Fibroblast of lung (primary cell): ENCODE measurements at places on chromosomes 1 and 21. TPM values are rescaled to one million over a fixed set of nuclear protein-coding genes. Genes with fewer than 3 reads are reported as not detected.

The SMCP gene
- 0.17 TPM in 1 of 2 replicates, not detected in the other for total RNA-seq

The RPE65 gene
- total RNA-seq = not detected in 2 replicates

DNA sequence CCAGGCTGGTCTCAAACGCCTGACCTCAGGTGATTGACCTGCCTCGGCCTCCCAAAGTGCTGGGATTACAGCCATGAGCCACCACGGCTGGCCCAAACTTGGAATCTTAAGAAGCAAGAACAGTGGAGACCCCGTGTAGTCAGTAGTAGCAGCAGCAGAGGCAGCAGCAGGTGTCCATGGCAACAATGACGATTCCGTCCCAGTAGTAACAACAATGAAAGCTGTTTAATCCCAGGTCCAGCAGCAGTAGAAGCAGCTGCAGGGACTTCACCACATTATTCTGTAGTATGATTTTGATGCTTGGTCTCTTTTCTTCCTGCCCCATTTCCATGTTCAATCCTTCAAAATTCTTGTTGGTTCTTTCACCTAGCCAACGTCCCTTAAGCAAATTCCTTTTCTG, 69.6 kb upstream of the KCTD3 start:
- no peak for DNase-seq
- no peaks in the 10 kb centered on the region for H3K27me3 ChIP-seq
- no peak overlapping the region for H3K4me3 ChIP-seq
- no peaks in the 10 kb centered on the region for H3K36me3 ChIP-seq
- H3K27ac ChIP-seq = no peak overlapping the region
- no peaks in the 10 kb centered on the region for H3K4me1 ChIP-seq

DNA sequence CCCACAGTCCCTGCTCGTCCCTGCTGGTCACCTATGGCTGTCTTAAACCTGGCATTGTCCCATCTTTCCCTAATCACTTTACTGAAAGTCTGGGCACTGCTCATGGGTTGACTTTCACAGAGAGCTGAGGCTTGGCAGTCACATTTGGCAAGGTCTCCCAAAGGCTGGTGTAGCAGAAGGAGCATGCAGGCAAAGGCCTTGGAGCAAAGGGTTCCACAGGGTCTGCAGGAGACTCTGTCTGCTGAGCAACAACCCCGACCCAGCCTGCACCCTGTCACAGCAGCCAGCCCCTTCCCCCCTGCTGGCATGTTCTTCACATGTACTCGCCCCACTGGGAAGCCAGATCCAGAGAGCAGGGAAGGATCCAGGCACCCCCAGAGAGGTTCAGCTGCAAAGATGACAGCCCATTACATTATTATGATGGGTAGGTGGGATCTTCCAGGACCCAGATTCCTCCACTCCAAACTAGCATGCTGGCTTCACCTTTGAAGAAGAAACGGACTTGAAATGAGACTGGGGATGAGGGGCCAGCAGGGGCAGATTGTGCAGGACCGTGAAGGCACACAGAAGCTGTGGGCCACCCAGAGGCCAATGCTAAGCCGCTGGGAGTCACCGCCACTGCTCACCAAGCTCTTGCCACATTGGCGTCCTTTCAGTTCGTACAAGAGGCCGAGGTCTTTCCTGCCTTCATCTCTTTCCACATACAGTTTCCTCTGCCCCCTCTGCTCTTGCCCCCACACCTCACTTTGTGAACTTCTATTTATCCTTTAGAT, 14.2 kb upstream of the TMEM125 start:
- H3K36me3 ChIP-seq = no peaks in the 10 kb centered on the region
- DNase-seq = no peak
- peaks cover 13% of the 10 kb centered on the region for H3K27me3 ChIP-seq
- no peak overlapping the region for H3K27ac ChIP-seq
- no peaks in the 10 kb centered on the region for H3K4me1 ChIP-seq
- H3K4me3 ChIP-seq = no peak overlapping the region

- no peaks in the 10 kb centered on the region for H3K27me3 ChIP-seq
- H3K27ac ChIP-seq = no peak overlapping the region
- DNase-seq = peak; percentile 73
- peaks cover 30% of the 10 kb centered on the region for H3K36me3 ChIP-seq
Measured at GRCh38 chr1:21229246-21230000, 52.7 kb upstream of the EIF4G3 start.

DNA sequence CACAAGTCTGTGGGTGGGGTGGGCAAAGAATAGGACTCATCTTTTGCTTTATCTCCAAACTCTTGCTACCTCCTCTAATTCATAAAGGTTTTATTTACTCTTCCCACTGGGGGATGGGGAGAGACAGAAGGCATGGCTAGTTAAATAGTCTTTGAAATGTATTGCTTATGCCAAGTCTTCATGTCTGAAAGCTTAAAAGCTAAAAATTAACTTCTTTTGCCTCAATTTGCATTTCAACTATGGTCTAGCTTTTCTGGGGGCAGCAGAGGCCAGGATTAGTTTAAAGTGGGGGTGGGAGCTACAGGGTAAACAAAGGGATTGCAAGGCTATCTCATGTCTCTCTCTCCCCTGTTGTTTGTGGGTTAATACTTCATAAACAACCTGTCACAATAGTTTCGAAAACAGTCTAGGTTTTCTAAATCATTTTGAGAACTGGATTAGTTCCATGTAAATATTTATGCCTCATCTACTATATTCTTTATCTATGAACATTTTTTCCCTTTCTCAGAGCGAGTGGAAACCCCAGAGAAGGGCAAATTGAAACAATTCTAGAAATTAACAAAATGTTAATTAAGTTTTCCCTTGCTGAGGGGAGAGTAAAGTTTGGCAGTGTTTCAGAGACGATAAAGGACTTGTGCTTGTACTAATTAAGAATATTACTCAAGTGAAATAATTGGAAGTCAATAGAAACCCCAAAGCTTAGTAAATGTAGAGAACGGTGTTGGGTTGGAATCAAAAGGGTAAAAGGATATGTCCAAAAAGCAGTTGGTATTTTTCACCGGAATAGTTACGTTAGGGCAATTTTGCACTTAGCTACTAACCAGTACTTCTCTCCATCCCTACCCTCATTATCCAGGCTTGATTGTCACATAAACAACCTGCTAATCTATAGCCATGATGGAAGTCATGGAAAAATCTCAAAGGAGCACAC, 182.2 kb downstream of the GIPC2 start:
- H3K27ac ChIP-seq = no peak overlapping the region
- H3K4me1 ChIP-seq = no peaks in the 10 kb centered on the region
- H3K36me3 ChIP-seq = no peaks in the 10 kb centered on the region
- H3K4me3 ChIP-seq = no peak overlapping the region
- no peaks in the 10 kb centered on the region for H3K27me3 ChIP-seq

The RIIAD1 gene
- total RNA-seq = not detected in 2 replicates

The SPOCD1 gene
- 30.3 and 47.2 TPM in 2 replicates for total RNA-seq

The VHLL gene
- not detected in 2 replicates for total RNA-seq

- DNase-seq = no peak
- H3K4me1 ChIP-seq = no peaks in the 10 kb centered on the region
- H3K4me3 ChIP-seq = no peak overlapping the region
- H3K27ac ChIP-seq = no peak overlapping the region
- H3K36me3 ChIP-seq = no peaks in the 10 kb centered on the region
- H3K27me3 ChIP-seq = no peaks in the 10 kb centered on the region
Measured at GRCh38 chr1:205590777-205591513, 40.9 kb downstream of the ELK4 start.

The ITSN1 gene
- total RNA-seq = 25.4 and 34.7 TPM in 2 replicates

DNA sequence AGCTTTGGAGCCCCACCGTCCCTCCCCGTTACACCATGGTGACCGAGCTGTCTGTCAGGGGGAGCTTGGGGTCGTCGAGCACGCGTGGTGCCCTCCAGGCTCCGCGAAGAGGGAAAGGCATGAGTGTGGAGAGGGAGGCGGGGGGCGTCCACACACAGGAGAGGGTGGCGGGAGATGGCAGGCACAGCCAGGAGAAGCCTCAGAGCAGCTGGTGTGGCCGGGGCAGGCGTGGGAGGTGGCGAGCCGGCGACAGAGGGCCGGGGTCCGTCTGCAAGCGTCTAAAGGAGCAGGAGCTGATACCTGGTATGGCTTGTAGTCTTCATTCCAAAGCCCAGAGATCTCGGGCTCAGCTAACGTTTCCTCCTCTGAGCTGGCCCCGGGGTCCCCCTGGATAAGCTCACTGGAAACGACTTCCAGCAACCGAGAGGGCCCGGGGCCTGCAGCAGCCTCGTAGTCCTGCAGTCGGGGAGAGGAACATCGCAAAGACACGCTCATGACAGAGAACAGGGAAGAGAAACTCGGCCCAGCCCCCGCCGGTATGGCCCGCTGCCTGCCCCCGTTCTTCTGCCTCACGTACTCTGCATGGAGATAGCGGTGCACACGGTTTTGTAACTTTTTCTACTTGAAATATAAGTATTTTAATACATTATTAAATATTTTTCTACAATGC, 37.4 kb downstream of the CFAP74 start:
- H3K27me3 ChIP-seq = peaks cover 4% of the 10 kb centered on the region
- H3K36me3 ChIP-seq = no peaks in the 10 kb centered on the region
- no peaks in the 10 kb centered on the region for H3K4me1 ChIP-seq
- no peak overlapping the region for H3K27ac ChIP-seq
- H3K4me3 ChIP-seq = no peak overlapping the region

DNA sequence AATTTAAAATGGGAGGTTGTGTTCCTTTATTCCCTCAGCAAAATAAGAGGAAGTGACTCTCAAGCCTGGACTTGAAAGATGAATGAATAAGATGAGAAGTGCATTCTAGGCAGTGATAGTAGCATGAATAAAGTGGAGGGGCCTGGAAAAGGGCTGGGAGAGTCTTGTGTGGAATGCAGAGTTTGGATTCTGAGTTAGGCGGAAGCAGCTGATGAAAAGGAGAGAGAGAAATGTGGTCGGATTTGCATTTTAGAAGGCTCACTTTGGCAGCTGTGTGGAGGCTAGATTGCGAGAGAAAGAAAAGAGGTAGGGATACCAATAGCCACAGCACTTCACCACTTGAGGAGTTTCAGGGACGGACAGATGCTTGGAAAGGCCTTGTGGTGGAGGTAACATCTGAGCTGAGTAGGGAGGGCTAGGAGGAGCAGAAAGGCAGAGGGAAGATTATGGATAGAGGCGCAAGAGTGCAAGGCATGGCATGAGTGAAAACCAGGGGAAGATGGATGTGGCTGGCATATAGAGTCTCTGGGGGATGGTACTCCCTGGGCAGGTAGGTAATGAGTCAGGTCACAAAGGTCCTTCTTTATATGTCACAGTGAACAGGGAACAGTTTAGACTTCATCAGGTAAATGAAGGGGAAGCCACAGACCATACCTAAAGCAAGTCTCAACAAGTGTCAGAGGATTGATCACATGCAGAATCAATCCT, 59.6 kb downstream of the ST3GAL3 start:
- H3K27me3 ChIP-seq = no peaks in the 10 kb centered on the region
- peaks cover 5% of the 10 kb centered on the region for H3K4me1 ChIP-seq
- H3K27ac ChIP-seq = no peak overlapping the region
- DNase-seq = peak; percentile 64
- no peak overlapping the region for H3K4me3 ChIP-seq

DNA sequence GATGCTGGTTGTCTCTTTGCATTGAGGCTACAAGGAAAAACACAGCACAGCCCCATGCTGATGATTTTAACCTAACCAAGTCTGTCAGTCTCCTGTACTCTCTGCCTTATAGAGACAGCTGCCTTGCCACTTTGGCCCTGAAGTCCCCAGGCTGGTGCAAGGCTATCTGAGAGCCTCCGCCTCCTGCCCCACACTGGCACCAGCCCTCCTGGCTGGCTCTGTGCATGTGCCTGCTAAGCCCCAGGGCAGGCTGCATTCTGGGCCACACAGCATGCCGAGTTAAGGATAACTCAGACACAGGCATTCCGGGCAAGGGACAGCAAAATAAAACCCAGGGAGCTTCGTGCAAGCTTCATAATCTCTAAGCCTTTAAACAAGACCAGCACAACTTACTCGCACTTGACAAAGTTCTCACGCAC, 910 bp downstream of the RUNX1 start:
- H3K4me3 ChIP-seq = peak overlapping the region; percentile 33
- no peaks in the 10 kb centered on the region for H3K27me3 ChIP-seq
- H3K27ac ChIP-seq = peak overlapping the region; percentile 77
- peak; percentile 43 for DNase-seq
- peaks cover 14% of the 10 kb centered on the region for H3K4me1 ChIP-seq

DNA sequence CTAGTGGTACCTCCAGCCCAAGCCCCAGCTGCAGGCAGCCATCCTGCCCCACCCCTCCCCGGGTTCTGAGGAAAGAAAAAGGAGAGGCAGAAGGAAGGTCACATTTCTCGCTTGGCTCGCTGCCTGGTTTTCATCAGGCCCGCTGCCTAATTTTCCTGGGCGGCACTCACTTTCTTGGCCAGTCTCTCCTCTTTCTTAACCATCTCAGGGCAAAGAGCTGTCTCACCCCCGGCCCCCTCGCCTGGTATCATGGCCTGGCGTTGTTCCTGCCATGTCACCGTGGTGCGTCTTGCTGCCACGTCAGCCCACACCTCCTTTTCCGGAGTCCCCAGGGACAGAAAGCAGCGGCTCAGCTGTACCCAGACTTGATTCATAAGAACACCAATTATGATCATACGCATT, 26.6 kb upstream of the CASZ1 start:
- no peak overlapping the region for H3K27ac ChIP-seq
- H3K27me3 ChIP-seq = no peaks in the 10 kb centered on the region
- no peaks in the 10 kb centered on the region for H3K36me3 ChIP-seq
- peak; percentile 12 for DNase-seq
- no peaks in the 10 kb centered on the region for H3K4me1 ChIP-seq
- H3K4me3 ChIP-seq = no peak overlapping the region

- no peak for DNase-seq
- H3K4me1 ChIP-seq = no peaks in the 10 kb centered on the region
- no peaks in the 10 kb centered on the region for H3K27me3 ChIP-seq
- H3K27ac ChIP-seq = no peak overlapping the region
- H3K36me3 ChIP-seq = no peaks in the 10 kb centered on the region
- no peak overlapping the region for H3K4me3 ChIP-seq
Measured at GRCh38 chr1:225209153-225209552, 218.7 kb downstream of the LBR start.

DNA sequence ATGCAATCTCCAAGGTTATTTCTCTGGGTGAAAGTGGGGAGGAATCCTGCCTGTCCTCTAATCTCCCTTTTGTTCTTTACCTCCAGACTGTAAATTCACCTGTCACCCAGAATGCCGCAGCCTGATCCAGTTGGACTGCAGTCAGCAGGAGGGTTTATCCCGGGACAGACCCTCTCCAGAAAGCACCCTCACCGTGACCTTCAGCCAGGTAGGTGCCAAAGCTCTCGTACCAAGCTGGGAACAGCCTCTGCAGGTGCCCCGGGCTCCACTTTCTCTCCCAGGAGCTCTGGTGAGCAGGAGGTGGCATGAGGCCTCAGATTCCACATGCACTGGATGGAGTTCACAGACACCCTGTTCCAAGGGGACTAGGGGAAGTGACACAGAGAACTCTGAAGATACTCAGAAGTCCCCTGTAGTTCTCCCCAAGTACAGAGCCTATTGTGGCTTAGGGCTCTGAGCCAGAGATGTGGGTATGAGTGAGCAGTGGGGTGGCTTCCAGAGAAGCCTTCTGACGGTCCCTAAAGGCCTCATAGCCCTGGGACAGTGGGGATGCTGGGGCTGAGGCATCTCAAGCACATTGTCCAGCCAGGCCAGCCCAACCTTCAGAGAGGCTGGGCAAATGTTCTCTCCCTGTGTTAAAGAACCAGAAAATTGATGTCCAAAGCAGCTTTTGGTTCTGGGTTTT, 30.9 kb downstream of the RASSF5 start:
- peaks cover 2% of the 10 kb centered on the region for H3K27me3 ChIP-seq
- H3K4me1 ChIP-seq = no peaks in the 10 kb centered on the region
- no peaks in the 10 kb centered on the region for H3K36me3 ChIP-seq

- H3K36me3 ChIP-seq = no peaks in the 10 kb centered on the region
- H3K27ac ChIP-seq = no peak overlapping the region
- H3K4me1 ChIP-seq = no peaks in the 10 kb centered on the region
- no peak for DNase-seq
- no peaks in the 10 kb centered on the region for H3K27me3 ChIP-seq
Measured at GRCh38 chr1:233620065-233620464, 6.2 kb downstream of the KCNK1 start.

The CFHR3 gene
- total RNA-seq = 0.17 and 0.26 TPM in 2 replicates

The SPATA1 gene
- total RNA-seq = 1.0 and 1.7 TPM in 2 replicates

The NR5A2 gene
- total RNA-seq = not detected in 2 replicates
